ENCODE measurements at places on chromosomes 3 and 15.

GRCh38 chr15:90807786-90808086, 60.7 kb upstream of the FURIN start:
- DNase-seq, result no peak

GRCh38 chr15:48360841-48361240, 29.6 kb downstream of the DUT start:
- DNase-seq, result no peak

DNA sequence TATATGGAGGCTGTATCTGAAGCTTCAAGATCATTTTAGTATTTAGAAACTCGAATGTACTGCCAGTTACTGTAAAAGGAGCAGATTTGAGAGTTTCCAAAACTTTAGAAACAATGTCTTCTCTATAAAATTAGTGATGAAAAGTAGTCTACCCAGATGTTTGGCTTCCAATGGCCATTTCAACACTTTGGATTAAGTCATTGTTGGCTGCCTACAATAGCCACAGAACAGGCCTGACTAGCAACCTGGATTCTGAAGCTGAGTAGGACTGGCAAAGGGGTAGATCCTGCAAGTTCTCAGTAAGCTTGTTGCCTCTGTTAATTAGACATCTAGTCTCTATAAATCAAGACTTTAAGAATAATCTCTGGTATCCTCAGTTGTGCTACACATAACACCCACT, 239.0 kb upstream of the KCNMB2 start:
- no peak for DNase-seq

DNA sequence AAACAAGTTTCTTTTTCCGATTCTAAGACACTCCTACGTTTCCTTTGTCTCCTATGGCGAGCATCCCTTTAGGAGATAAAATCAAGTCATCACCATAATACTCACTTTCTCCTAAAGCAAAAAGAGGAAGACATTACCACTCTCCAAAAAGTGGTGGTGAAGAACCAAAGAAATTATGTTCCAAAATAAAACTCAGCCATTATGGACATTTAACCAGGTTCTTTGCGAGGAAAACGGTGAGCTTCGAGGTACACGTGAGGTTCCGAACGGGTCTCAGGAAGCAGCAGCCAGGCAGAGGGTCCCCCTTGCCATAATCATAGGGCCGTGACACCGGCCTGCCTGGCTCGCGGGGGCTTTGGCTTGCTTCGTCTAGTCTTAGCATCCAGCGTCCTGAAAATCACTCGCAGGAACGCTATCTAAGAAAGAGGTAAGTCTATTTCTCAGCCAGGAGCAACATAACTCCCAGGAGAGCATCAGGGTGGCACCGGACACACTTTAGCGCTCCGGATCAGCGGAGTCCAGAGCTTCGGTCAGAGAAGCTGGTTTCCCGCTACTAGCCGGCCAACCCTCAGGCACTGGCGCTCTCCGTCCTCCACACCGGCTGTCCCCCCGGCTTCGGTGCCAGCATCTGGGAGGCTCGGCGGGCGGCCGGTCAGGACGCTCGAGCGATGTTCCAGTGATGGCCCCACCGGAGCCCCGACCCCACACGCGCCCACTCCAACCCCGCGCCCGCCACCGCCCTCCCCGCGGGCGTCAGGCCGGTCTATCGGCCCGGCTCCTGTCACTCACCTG, 581 bp downstream of the IP6K1 start:
- DNase-seq, result no peak

GRCh38 chr3:32819551-32820348, 2.0 kb downstream of the TRIM71 start:
- DNase-seq, result no peak

DNA sequence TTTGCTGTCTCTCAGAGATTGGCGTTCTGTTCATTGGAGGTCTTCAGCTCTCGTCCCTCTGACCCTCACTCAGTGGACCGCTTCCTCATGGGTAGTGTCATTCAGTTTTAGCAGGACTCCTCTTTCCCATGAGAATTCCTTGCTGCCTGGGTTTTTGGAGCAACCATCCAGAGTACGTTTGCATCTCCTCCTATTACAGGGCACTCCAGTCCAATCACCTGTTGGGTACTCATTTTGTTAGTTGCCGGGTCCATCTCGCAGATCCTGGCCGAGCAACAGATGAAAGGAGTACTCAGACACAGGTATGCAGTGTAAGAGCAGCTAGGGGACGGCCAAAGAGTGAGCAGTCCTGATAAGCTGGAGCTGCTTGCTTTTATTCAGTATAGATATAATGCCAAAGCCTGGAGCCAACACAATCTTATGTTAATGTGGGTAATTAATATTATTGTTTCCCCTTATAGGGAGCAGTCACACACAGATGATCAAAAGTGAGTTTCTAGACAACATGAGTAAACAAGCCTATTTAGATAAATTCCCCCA, 49.6 kb downstream of the ISG20 start:
- no peak for DNase-seq

DNA sequence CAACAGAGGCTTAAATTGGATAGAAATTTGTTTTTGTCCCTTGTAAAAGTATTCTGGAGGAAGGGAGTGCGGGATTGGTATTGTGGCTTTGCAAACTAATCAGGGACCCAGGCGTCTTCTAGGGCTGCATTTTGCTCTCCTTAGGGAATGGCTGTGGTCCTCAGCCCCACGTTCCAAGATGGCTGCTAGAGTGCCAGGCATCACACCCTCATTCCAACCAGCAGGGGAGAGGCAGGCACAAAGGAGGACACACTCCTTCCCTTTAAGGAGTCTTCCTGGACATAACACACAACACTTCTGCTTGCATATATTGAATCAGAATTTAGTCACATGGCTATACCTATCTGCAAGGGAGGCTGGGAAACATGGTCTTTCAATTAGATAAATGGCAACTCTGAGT, 174.5 kb upstream of the LYSMD4 start:
- no peak for DNase-seq

- DNase-seq, result no peak
Observed at GRCh38 chr3:123781571-123782275, 102.4 kb downstream of the MYLK start.

DNA sequence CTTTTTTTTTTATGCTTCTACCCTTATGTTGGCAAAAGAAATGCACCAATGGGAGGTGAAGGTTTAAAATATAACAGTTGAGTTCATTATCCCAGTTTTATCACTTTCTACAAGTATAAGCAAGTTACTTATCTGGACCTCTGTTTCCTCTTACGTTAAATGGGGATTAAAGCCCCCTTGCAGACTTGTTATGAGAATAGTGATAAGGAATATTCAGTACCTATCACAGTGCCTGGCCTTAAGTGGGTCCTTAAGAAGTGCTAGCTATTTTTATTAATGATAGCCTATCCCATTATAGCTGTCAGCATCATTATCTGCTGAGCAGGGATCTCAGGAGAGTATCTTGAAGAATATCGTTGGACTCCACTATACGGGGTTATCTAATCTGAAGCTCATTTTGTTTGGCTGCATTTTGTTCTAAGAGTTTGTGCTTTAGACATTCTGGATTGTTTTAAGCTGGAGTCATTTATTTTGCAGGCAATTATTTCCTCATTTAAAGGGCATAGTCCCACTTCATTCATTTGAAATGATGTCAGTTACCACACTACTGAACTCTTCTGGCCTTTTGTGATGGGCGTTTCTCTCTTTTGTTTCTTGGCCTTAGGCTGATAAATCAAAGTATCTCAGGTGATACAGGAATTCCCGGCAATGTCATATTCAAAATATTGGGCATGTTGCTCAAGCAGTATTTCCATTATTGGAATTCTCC, 28.8 kb downstream of the RAB8B start:
- DNase-seq, result no peak

GRCh38 chr15:47374222-47374621, 343.1 kb upstream of the SEMA6D start:
- no peak for DNase-seq

DNA sequence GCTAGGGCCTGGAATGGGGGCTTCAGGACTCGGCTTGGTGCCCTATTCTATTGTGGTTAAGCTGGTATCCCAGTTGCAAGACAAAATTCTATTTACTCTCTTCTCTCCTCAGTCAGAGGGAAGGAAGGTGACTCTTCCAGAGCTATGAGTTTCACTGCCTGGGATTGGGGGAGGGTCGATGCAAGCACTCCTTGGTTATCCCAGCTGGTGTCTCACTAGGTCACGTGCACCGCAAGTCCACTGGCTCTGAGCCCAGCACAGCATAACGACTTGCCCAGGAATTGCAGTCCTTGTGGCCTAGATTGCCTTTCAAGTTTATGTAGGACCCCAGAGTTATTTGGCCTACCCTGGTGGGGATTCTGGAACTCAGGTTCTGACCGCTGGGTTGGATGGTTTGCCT, 958.8 kb downstream of the IGSF11 start:
- DNase-seq, result no peak

DNA sequence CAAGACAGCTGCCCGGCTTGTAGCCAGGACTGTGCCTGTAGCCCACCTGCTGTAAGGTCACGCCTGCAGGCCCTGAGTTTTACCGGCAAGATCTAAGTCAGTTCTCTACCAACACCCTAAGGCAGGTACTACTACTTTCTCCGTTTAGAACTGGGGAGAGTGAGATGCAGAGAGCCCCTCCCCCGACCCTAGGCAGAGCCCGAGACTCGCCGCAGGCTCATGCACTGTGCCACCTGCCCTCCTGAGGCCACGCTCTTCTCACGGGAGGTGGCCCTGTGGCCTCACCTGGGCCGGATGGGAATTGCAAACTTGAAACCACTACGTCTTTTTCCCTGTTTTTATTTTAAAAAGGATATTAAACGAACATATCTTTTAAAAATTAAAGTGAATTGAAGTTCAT, 36.9 kb upstream of the PCSK6 start:
- no peak for DNase-seq

GRCh38 chr3:177441813-177442646, 244.7 kb upstream of the TBL1XR1 start:
- DNase-seq, result no peak

DNA sequence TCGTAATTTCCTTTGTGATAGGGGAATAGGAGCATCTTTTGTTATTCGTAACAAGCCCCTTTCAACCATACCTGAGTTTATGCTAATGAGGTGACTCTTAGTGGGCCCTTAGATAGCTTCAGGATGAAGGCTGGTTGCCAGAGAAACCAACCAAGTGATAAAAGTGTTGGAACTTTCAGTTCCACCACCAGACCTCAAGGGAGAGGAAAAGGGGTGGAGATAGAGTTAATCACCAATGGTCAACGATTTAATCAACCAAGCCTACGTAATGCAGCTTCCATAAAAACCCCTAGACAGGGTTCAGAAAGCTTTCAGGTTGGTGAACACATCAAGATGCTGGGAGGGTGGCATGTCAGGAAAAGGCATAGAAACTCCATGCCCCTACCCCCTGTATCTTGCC, 33.0 kb downstream of the HERC1 start:
- DNase-seq, result no peak

- DNase-seq, result no peak
Observed at GRCh38 chr15:40381818-40382529, 547 bp upstream of the KNSTRN start.

- no peak for DNase-seq
Observed at GRCh38 chr3:19735111-19735510, 198.9 kb downstream of the EFHB start.

DNA sequence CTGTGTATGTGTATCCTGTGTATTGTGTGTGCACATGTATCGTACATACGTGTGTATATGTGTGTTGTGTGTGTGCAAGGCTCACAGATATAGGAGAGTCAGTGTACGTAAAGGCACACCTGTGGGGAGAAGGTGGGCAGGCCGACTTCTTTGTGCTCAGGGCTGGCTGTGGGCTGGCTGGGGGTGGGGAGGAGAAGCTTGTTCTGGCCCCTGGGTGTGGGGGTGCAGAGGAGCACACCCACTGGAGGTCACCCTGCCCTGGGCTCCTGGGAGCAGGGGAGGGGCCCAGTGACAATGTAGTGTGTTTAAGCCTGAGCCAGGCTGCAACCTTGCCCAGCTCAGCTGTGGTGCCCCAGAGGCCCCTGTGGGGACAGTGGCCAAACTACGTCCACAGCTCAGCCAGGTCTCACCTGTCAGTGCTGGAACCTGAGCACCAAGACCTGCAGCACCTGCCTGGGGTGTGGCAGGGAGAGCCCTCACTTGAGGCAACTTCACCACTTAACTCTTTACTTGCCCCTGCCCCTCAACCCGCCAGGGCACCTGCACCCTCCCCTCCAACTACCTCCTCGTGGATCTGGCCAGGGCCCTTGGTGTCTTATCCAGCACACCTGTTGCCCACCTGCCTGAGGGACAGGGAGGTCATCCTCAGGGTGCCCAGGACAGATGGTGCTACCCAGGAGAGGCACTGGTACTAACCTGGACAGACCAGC, 2.6 kb upstream of the HHATL start:
- no peak for DNase-seq

DNA sequence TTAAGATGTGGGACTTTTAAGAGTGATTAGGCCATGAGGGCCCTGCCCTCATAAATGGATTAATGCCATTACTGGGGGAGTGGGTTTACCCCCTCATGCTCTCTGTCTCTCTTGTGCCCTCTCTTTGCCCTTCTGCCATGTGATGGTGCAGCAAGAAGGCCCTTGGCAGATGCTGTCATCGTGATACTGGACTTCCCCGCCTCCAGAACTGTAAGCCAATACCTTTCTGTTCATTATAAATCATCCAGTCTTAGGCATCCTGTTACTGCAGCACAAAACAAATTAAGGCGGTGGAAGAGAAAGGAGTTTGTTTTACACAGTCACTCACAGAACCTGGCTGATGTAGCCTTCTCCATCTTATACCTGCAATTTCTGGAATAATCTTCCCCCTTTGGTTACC, 360.3 kb upstream of the TBL1XR1 start:
- no peak for DNase-seq

GRCh38 chr15:75407083-75407482, 38.7 kb upstream of the MAN2C1 start:
- DNase-seq, result no peak

- DNase-seq, result no peak
Observed at GRCh38 chr15:60423537-60423936, 25.8 kb upstream of the ANXA2 start.

DNA sequence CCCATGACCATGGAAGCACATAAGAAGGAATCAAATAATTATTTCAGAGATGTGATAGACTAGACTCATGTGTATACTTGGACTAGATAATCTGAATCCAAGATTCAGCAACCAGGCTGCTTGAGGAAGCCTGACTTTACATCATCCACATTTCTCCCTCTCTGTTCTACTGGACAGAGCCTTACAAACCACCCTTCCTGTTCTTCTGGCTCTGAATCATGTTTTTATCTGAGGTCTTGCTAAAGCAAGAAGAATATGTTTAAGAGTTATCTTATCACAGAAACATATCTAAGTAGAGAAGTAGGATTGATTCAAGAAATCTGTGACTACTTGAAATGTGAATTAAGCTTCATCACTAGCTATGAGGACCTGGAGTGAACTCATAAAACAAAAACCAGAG, 71.1 kb upstream of the SLC24A5 start:
- DNase-seq, result no peak

DNA sequence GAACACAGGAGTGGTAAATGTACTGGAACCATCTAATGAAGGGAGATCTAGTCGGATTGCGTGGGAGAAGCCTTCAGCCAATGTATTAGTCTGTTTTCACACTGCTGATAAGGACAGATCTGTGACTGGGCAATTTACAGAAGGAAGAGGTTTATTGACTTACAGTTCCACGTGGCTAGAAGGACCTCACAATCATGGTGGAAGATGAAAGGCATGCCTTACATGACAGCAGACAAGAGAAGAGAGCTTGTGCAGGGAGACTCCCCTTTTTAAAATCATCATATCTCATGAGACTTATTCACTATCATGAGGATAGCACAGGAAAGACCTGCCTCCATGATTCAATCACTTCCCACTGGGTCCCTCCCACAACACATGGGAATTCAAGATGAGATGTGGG, 17.0 kb downstream of the HRG start:
- no peak for DNase-seq

- DNase-seq, result no peak
Observed at GRCh38 chr3:47193871-47194859, 30.3 kb upstream of the SETD2 start.

- DNase-seq, result no peak
Observed at GRCh38 chr15:52872036-52872818, 82.1 kb upstream of the ONECUT1 start.

Data from stimulated activated CD4-positive, alpha-beta T cell treated with anti-CD3 and anti-CD28 coated beads, TNF-alpha, amount 100 ng/mL, for 4 hours (primary cell).